Testis (tissue), 5 donors: ENCODE measurements at places on chromosomes 5 and 9. TPM values are rescaled to one million over a fixed set of nuclear protein-coding genes. Genes with fewer than 3 reads are reported as not detected.

DNA sequence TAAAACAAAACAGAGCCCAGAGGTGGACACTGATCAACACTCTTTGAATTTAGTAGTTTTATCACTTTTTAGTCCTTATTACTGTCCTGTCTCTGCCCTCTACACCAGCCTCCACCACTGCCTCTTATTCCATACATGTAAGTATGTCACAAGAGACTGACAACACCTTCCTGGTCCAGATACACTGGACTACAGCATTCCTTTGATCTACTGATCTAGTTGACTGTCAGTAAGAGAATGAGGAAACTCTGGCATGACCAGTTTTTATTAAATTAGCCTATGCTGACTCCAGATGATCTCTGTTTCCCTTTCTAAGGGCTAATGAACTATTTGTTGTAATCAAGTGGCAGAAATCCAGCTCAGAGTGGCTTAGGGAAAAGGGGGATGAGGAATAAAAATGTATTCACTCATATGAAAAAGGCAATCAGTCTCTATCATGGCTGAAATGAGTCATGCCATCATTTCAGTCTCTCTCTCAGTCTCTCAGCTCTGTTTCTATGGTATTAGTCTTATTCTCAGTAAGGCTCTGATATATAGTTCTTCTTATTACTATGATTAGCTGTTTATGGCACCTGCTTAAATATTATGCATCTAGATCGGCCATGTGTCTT, 5.5 kb downstream of the ARHGEF37 start:
- DNase-seq: no peak

DNA sequence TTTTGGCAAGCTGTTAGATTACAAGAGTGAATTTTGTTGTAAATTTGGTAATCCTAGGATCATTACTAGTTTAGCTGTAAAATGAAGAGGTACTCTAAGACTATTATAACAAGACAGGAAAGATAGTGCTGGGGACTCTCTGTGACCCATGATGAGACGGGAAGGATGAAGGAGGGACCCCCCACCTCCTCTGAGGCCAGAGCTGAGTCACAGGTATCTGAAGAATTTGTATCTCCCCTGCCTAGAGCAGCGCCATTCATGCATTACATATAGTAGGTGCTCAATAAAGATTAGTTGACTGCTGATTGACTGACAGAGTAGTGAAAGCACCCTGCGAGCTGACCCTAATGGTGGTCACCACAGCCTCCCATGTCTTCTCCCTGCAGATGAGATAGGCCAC, 202.8 kb downstream of the SNX18 start:
- no peak for DNase-seq

DNA sequence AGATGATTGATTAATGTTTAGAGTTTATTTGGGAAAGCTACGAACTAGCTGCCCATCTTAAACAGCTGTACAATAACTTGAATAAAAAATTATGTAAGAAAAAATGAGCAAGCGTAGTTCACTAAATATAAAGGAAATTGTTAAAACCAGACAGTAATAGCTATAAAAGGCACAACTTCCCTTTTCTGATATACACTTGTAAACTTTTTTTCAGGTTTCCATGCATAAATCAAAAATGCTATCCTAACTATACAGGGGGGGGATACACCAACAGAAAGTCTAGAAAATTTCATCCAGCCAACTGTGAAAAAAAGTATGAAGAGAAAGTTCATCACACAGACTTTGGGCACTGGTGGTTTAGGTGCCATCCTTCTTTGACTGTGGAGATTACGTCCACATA, 122.3 kb downstream of the NR3C1 start:
- no peak for DNase-seq

DNA sequence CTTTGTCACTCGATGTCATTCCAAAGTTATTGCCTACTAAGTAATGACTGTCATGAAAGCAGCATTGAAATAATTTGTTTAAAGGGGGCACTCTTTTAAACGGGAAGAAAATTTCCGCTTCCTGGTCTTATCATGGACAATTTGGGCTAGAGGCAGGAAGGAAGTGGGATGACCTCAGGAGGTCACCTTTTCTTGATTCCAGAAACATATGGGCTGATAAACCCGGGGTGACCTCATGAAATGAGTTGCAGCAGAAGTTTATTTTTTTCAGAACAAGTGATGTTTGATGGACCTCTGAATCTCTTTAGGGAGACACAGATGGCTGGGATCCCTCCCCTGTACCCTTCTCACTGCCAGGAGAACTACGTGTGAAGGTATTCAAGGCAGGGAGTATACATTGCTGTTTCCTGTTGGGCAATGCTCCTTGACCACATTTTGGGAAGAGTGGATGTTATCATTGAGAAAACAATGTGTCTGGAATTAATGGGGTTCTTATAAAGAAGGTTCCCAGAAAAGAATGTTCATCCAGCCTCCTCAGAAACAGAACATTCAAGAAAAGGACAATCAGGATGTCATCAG, 11.3 kb downstream of the TLR4 start:
- DNase-seq: no peak

ENTPD8 gene
- 2.2 TPM for total RNA-seq

DNA sequence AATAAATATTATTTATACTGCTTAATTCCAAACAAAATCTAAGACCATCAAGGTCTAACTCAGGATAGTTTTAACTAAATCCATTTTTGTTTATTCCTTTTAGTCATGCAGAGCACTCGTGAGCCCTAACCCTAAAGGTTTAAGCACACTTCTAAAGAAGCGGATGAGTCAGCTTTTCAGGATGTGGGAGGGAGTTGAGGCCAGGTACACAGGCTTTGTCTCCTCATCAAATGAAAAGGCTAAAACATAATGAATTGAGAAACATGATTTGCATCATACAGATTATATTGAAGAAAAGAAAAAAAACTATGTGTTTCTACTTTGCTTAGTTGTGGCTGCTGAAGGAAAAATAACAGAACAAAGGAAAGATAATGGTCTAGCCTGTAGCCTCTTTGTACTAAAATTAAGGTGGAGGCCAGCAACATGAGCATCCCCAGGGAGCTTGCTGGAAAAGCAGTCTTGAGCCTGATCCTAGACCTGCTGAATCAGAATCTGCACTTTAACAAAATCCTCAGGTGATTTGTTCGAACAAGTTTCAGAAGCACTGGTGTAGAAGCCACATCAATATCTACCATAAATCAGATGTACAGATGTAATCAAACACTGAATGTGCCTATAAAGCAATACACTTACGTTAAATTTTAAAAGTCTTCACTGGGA, 21.1 kb upstream of the ISCA1 start:
- no peak for DNase-seq
